Esophagus squamous epithelium (tissue), 5 donors: ENCODE measurements at places on chromosomes 2 and 18. TPM values are rescaled to one million over a fixed set of nuclear protein-coding genes. Genes with fewer than 3 reads are reported as not detected.

LRATD1 gene
- total RNA-seq = 46.3 TPM

- H3K36me3 ChIP-seq = no peaks in the 10 kb centered on the region
- no peaks in the 10 kb centered on the region for H3K4me1 ChIP-seq
- no peak overlapping the region for H3K27ac ChIP-seq
- H3K27me3 ChIP-seq = no peaks in the 10 kb centered on the region
Observed at GRCh38 chr2:215002500-215002899, 135.9 kb downstream of the ABCA12 start.

DNA sequence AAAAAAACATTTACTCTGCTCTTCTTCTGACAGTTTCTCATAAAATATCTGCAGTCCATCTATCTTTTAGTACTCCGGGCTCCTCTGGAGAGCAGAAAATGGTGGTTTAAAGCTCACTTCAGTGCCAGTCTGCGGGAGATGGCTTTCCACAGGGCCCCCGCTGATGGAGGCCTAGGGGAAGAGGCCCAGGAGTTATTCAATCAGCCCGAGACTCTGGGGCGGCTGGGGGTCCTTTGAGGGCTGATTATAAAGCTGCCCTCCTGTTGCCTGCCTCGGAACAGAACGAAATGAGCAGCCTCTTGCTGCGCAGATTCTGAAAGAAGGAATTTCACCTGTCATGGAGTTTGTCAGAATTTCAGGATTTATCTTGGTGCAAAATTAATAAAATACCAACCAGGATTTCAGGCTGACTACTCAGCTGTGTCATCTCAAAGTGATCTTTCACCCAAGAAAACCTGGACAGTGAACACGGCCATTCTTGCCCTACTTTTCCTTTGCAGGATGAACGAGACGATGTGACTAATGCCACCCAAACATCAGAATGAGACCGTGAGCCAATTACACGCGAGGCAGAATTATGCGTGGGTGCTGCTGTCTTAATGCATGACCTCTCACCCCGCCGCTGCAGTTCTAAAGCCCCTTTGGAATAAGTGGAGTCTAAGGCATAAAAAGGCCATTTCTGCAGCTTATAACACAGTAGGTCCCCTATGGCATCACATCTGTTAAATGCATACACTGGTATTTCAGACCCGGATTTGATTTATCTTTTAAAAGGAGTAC, 273.8 kb downstream of the ZNF521 start:
- no peaks in the 10 kb centered on the region for H3K27me3 ChIP-seq
- no peak overlapping the region for H3K4me3 ChIP-seq
- H3K36me3 ChIP-seq = no peaks in the 10 kb centered on the region
- no peak for DNase-seq

TSPYL6 gene
- not detected for total RNA-seq

DNA sequence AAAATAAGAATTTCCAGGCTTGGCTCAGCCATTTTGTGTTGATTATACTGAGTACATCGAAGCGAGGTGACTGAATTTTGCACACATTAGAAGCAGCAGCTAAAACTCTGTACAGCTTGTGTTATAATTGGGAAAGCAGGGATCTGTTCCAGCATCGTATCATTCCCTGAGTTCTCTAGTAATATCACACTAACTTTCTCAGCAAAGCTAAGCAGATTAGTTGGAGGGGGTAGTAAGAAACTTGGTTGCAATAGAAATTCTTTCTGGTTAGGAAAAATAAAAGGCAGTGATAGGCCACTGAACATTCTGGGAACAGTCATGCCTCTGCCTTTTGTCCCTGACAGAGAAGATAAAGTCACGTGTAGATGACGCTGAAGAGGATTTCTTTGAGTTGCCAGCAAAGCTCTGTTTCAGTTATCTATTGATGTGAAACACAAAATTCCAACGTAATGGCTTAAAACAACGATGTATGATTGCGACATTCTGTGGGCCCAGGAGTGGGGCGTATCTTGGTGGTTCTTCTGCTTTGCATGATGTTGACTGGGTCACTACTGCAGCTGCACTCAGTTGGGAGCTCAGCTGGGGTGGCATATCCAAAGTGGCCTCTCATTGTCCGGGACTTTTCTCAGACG, 202.1 kb upstream of the MEX3C start:
- H3K4me1 ChIP-seq = no peaks in the 10 kb centered on the region
- no peak for DNase-seq
- no peak overlapping the region for H3K4me3 ChIP-seq

- no peaks in the 10 kb centered on the region for H3K36me3 ChIP-seq
- no peaks in the 10 kb centered on the region for H3K27me3 ChIP-seq
- no peak for DNase-seq
- no peaks in the 10 kb centered on the region for H3K4me1 ChIP-seq
- H3K27ac ChIP-seq = no peak overlapping the region
- no peak overlapping the region for H3K4me3 ChIP-seq
Observed at GRCh38 chr2:207184348-207184747, 18.6 kb upstream of the KLF7 start.

DNA sequence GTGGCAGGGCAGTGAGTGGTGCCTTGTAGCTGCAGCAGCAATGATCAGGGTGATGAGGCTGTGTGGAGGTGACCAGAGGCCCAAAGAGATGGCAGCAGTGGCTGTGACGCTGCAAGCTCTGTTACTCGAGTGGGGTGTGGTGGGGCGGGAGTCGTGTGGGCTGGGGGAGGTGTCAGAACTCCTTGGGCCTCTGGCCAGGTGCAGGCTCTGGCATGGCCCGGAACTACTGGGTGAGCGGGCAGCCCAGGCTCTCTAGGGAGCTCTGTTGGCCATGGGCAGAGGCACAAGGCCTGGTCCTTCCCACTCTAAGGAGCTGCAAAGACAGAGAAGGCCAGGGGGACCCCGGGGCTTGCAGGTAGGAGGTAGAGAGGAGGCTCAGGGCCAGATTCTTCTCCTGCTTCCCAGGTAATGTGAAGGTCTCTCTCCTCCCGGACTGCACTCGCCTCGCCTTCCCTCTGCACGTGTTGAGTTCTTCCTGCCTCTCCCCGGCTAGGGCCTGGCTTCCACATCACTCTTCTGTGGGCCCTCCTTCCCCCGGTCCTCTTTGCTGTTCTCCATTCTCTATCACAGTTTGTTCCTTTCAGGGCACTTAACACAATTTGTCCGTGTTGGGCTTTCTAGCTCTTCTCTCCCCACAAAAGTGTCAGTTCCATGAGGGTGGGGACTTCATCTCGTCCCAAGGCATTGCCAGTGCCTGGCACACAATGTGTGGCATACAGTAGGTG, 114.8 kb downstream of the MCFD2 start:
- H3K36me3 ChIP-seq = no peaks in the 10 kb centered on the region
- H3K27me3 ChIP-seq = no peaks in the 10 kb centered on the region
- no peak for DNase-seq
- no peaks in the 10 kb centered on the region for H3K4me1 ChIP-seq
- H3K4me3 ChIP-seq = no peak overlapping the region
- no peak overlapping the region for H3K27ac ChIP-seq

DNA sequence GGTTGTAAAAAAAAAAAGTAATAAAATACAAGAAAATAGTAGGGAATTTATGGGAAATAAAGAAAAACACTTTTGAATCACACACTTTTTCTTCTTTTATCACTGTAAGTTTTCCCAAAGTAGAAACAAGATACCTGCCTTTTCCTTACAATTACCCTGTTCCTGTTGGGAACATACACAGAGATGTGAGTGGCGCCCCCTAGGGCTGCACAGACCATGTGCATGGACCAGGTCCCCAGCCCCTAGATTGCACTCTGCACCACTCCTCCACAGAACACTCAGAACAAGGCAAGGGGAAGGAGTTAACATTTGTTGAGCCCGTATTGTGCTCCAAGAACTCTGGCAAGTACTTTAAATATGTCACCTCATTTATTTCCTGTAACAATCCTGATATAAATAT, 118.7 kb upstream of the NRP2 start:
- no peaks in the 10 kb centered on the region for H3K4me1 ChIP-seq
- H3K36me3 ChIP-seq = no peaks in the 10 kb centered on the region
- no peak overlapping the region for H3K27ac ChIP-seq
- no peak overlapping the region for H3K4me3 ChIP-seq

ALK gene
- 0.19 TPM for total RNA-seq

DNA sequence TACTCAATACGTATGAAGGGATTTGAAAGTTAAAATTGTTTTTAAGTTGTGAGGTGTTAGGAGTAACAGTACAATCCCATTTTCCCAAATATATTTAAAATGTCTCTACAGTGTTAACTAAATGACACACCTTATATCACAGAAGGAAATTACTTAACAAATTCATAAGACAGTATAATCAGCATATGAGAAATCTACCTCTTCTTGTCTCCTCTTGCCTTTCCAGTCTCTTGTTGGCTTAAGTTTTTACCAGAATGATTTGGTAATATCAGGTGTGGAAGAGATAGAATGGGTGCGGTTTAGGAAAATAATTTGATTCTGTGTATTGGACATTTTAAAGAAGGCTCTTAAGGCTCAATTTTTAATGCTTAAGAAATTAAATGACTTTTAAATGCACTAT, 9.5 kb upstream of the INPP1 start:
- DNase-seq = no peak
- no peak overlapping the region for H3K4me3 ChIP-seq
- no peaks in the 10 kb centered on the region for H3K4me1 ChIP-seq
- peak overlapping the region; percentile 69 for H3K27ac ChIP-seq
- H3K36me3 ChIP-seq = no peaks in the 10 kb centered on the region

DNA sequence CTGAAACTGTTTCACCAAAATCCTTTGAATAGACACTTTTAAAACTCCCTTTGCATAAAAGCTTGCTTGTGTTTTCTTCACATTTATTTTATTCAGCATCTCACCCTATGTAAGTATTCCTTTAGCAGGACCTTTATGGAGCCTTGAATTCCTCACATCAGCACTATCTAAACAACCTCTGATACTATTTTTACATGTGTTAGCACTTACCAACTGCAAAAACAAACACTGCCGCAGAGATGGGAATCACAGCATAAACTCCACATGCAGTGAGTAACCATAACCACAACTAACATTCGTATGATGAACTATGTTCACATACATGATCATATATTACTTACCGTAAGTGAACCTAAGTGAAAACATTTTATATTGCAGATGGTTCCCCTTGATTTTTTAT, 15.4 kb downstream of the FBXO15 start:
- H3K36me3 ChIP-seq = no peaks in the 10 kb centered on the region
- no peak for DNase-seq
- no peak overlapping the region for H3K27ac ChIP-seq
- H3K4me3 ChIP-seq = no peak overlapping the region

PTPN4 gene
- total RNA-seq = 9.6 TPM

- DNase-seq = no peak
- H3K4me3 ChIP-seq = no peak overlapping the region
- H3K36me3 ChIP-seq = no peaks in the 10 kb centered on the region
- H3K4me1 ChIP-seq = no peaks in the 10 kb centered on the region
Observed at GRCh38 chr2:32926708-32927084, 20.1 kb upstream of the LTBP1 start.

- H3K4me1 ChIP-seq = peaks cover 5% of the 10 kb centered on the region
- peaks cover 4% of the 10 kb centered on the region for H3K27me3 ChIP-seq
- no peak for DNase-seq
- no peak overlapping the region for H3K27ac ChIP-seq
- H3K36me3 ChIP-seq = no peaks in the 10 kb centered on the region
- H3K4me3 ChIP-seq = no peak overlapping the region
Observed at GRCh38 chr2:75204833-75205232, 5.5 kb upstream of the TACR1 start.

PRKAG3 gene
- not detected for total RNA-seq

DSC3 gene
- 210 TPM for total RNA-seq

DNA sequence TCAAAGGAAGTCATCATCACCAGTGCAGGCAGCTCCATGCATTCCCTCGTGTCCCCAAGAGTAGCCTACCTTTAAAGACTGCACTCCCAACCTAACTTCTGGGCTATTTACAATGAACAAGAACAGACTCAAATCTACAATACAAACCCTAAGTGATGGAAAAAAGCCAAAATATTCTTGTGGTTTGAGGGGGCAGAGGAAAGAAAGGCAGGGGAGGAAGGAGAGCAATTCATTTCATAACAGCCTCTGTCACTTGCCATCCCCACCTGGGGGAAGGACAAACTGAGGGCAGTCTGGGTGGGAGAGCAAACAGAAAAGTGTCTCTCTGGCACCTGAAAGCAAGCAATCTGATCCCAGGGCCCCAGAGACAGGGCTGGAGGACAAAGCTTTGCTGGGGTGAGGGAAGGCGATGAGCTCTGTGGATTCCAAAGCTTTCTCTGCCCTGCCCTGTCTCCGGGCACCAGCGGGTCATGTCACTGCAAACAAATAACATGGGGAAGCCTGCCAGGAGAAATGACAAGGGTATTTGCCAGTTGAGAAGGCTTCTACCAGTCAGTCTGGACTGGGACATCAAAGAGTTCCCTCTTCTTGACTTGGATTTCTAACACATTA, 528.0 kb upstream of the TNP1 start:
- no peaks in the 10 kb centered on the region for H3K27me3 ChIP-seq
- no peaks in the 10 kb centered on the region for H3K36me3 ChIP-seq
- H3K4me3 ChIP-seq = no peak overlapping the region
- no peak for DNase-seq
- no peaks in the 10 kb centered on the region for H3K4me1 ChIP-seq
- no peak overlapping the region for H3K27ac ChIP-seq

DNA sequence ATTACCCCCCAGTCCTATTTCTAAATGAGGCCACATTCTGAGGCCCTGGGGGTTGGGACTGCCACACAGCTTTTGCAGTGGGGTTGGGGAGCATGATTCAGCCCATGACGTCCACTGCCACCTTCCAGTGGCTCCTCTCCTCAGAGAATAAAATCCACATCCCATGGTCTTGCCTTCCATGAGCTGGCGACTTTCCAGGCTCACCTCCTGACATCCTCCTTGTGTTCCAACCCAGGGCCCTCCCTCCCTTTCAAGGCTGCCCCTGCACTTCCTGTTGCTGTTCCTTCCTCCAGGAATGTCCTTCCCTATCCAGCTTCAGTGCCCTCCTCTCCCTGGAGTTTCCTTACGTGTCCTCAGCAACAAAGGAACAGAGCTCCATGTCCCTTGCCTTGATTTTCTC, 187.3 kb upstream of the ID2 start:
- H3K36me3 ChIP-seq = no peaks in the 10 kb centered on the region
- H3K4me1 ChIP-seq = peaks cover 3% of the 10 kb centered on the region
- H3K27me3 ChIP-seq = no peaks in the 10 kb centered on the region

IAH1 gene
- total RNA-seq = 32.9 TPM

DNA sequence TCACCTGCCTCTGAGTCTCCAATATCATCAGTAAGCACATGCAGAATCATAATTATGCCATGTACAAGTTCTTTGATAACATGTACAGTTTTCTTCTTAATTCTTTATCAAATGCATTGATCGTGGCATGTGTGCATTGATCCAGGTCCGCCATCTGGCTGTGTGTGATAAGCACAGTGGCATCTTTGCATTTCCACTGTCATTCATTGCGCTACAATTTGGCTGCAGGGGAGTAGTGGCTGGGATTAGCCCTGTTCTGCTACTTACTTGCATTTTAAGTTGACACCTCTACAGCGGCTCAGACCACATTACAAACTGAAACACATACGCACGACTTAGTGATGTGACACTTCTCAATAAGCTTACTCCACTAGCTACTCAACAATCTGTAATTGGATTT, 83.6 kb upstream of the OTX1 start:
- H3K27me3 ChIP-seq = no peaks in the 10 kb centered on the region
- peaks cover 2% of the 10 kb centered on the region for H3K36me3 ChIP-seq
- H3K27ac ChIP-seq = no peak overlapping the region
- no peak for DNase-seq
- H3K4me1 ChIP-seq = no peaks in the 10 kb centered on the region
- no peak overlapping the region for H3K4me3 ChIP-seq

GRCh38 chr2:173851141-173851641, 114.0 kb downstream of the SP3 start:
- H3K4me1 ChIP-seq = peaks cover 30% of the 10 kb centered on the region
- H3K27me3 ChIP-seq = no peaks in the 10 kb centered on the region
- H3K27ac ChIP-seq = no peak overlapping the region
- DNase-seq = no peak

- H3K4me3 ChIP-seq = no peak overlapping the region
- no peaks in the 10 kb centered on the region for H3K36me3 ChIP-seq
- H3K4me1 ChIP-seq = no peaks in the 10 kb centered on the region
- DNase-seq = no peak
- H3K27ac ChIP-seq = no peak overlapping the region
- no peaks in the 10 kb centered on the region for H3K27me3 ChIP-seq
Observed at GRCh38 chr2:7239078-7239477, 321.9 kb downstream of the RNF144A start.
